Mammary epithelial cell (primary cell): ENCODE measurements at places on chromosomes 1 and 21. TPM values are rescaled to one million over a fixed set of nuclear protein-coding genes. Genes with fewer than 3 reads are reported as not detected.

Gene CFHR2
- total RNA-seq = not detected

Gene KCNA2
- 0.17 TPM for total RNA-seq

Gene CASP9
- 5.0 TPM for total RNA-seq

Gene ST3GAL3
- total RNA-seq = 10.7 TPM

Gene ST6GALNAC3
- total RNA-seq = 0.21 TPM in 1 of 2 replicates, not detected in the other

Gene PLEKHN1
- total RNA-seq = 4.8 TPM

Gene FBXO2
- total RNA-seq = 138 TPM

Gene SLC9C2
- total RNA-seq = not detected

Gene BROX
- total RNA-seq = 54.0 and 63.2 TPM in 2 replicates

Gene CFHR5
- total RNA-seq = not detected in 2 replicates

Gene SGIP1
- total RNA-seq = not detected

GRCh38 chr1:226659641-226660040 lies 79.4 kb downstream of the ITPKB start:
- DNase-seq = no peak

GRCh38 chr1:224801844-224802490 lies 127.5 kb upstream of the DNAH14 start:
- peak; percentile 3 for DNase-seq

DNA sequence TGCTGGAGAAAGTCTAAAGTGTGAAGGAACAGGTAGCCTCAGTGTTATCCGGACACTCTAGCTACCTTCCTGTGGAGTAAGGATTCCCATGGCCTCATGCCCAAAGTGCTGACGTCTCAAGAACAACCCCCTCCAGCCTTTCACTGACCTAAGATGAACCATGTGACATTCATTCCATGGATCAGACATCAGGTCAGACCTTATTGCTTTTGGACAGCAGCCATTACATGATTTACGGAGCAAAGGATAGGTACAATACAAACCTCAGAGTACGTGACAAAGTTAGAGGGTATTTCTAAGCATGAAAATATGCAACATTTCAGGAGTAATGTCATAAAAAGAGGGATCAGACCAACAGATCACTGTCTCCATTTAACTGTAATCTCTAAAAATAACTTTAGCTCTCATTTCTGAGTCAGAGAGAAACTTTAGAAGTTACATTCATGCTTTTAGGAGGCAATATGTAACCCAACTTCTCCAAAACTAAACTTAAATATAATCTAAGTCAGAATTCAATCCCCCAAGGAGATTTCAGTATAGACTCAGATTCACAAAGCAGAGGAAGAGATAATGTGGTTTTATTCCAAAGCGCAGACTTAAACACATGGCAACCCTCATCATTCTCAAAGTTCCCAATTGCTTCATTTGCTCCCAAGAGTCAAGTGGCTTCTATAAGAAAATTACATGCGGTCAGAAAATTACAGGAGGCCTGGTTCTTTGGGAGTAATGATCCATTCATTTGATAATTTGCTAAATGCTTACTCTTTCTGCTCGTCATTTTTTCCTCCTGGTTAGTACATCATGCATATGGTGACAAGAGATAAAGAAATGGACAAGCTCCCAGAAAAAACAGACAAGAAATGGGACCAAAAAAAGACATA lies 280.4 kb downstream of the SETD4 start:
- peak; percentile 73 for DNase-seq

DNA sequence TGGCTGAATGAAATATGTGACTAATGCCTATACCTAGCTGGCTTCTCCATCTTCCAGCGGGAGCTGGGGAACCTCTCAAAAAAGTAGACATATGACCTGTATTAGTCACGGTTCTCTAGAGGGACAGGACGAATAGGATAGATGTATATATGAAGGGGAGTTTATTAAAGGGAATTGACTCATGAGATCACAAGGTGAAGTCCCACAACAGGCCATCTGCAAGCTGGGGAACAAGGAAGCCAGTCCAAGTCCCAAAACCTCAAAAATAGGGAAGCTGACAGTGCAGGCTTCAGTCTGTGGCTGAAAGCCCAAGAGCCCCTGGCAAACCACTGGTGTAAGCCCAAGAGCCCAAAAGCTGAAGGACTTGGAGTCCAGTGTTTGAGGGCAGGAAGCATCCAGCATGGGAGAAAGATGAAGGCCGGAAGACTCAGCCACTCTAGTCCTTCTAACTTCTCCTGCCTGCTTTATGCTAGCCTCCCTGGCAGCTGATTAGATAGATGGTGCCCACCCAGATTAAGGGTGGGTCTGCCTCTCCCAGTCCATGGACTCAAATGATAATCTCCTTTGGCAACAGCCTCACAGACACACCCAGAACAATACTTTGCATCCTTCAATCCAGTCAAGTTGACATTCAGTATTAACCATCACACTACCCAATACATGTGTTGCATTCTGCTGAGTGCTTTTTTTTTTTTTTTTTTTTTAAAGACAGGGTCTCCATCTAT lies 19.6 kb downstream of the OLIG1 start:
- no peak for DNase-seq

DNA sequence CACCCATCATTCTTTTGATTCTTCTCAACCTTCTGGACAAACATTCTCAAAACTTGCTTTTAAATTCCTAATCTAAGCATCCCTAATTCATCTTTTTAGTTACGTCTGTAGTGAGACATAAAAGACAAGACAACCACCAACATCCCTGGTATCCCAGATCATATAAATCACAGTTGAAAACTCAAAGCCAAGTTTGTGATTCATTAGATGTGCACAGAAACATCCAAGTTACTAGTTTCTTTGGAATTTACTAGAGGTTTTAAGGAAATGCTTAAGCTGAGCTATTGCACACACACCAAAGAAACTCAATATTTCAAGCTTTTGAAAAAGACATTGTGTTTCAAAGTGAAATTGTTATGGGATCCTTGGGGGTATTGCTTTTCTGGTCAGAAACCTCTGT lies 47.6 kb downstream of the ATP6V1G3 start:
- DNase-seq = peak; percentile 62

DNA sequence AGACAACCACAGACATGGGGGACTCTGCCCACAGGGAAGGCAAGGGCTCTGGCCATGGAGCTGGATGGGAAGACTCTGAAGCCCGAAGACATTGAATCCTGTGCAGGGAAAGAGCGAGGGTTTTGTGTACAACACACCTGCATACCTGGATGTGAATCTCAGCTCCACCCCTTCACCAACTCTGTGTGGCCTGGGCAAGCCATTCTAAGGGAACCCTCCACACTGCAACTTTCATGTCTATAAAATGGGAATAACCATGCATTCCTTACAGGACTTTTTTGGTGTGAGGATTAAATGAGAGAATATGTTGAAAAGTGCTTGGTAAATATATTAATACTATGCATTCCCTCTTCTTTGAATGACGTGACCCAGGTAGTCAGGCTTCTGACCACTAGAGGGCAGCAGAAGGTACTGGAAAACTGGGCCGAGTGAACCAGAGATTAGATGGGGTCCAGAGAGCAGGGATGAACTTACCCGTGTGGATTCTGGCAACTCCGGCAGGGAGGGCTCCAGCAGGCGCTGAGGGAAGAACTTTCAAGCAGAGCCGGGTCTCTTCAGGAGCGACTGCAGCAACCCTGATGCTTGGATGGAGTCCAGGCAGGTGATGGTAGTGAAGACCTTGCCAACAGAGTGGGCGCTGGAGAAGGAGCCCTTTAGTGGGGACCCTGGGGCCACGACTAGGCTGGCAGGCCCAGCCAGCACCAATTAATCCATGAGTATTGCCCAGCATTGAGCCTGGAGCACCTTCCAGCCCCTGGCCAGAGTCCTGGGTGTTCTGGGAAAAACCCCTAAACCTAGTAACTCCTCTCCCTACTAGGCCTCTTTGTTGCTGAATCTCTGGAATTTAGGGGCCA lies 834 bp upstream of the ELF3 start:
- peak; percentile 80 for DNase-seq

GRCh38 chr21:27143476-27143875 lies 176.6 kb upstream of the ADAMTS5 start:
- DNase-seq = no peak

- DNase-seq = no peak
Measured at GRCh38 chr1:24505816-24506215, 3.2 kb downstream of the RCAN3 start.

DNA sequence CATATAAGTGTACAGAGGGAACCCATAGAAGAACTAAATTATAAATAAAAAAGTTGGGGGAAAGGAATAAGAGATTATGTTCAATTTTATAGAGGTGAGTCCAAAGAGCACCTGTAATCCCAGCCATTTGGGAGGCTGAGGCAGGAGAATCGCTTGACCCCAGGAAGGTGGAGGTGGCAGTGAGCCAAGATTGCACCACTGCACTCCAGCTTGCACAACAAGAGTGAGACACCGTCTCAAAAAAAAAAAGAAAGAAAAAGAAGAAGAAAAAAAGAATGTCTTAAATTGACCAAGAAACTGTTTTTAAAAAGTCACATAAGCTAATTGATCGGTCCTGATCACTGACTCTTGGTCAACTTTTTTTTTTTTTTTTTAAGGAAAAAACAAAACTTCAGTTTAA lies 19.1 kb upstream of the ATF3 start:
- DNase-seq = no peak

- no peak for DNase-seq
Measured at GRCh38 chr1:177902266-177902665, 67.6 kb downstream of the SEC16B start.

DNA sequence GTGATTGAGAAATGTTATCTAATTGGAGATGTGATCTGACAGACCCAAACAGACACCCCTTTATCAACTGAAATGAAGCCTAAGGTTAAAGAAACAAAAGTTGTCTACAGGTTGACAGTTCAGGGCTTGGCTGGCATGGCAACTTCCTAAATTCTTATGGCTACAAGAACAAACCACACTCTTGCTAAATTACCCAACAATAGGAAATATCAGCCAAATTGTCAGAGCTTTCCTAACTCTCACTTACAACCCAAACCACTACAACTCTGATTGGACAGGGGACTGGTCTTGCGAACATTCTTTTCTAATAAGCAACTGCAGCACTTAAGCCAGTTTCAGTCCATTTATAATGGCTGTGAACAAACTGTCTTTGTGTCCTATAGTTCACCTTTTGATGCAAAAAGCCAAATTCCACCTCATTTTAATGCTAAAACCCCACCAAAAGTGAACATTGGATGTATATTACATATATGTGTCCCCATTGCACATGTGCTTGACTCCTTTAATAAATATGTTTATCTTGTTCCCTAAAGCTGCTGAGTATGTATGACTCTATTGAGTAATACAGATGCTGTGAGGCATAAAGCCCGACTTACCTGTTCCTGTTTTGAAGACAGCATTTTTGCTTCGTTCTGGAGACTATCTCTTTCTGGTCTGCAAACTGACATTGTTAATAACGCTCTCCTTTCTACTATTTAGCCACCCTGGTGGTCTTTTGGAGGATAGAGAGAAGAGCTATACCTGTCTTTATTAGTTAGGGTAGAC lies 101.3 kb upstream of the HMCN1 start:
- peak; percentile 94 for DNase-seq

DNA sequence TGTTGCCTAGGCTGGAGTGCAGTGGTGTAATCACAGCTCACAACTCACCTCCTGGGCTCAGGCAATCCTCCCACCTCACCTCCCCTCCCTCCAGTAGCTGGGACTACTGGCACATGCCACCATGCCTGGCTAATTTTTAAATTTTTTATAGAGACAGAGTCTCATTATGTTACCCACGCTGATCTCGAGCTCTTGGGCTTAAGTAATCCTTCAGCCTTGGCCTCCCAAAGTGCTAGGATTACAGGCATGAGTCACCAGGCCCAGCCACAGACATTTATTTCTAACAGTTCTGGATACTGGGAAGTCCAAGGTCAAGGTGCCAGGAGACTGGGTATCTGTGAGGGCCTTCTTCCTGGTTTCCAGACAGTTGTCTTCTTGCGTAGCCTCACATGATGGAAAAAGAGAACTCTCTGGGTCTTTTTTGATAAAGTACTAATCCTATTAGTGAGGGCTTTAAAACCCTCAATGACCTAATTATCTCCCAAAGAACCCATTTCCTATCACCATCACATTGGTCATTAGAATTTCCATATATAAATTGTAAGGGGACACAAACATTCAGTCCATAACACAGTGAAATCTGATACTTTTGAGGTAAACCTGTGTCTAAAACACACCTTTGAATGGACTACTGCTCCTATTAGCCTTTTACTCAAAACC lies 67.9 kb downstream of the PHACTR4 start:
- peak; percentile 84 for DNase-seq

DNA sequence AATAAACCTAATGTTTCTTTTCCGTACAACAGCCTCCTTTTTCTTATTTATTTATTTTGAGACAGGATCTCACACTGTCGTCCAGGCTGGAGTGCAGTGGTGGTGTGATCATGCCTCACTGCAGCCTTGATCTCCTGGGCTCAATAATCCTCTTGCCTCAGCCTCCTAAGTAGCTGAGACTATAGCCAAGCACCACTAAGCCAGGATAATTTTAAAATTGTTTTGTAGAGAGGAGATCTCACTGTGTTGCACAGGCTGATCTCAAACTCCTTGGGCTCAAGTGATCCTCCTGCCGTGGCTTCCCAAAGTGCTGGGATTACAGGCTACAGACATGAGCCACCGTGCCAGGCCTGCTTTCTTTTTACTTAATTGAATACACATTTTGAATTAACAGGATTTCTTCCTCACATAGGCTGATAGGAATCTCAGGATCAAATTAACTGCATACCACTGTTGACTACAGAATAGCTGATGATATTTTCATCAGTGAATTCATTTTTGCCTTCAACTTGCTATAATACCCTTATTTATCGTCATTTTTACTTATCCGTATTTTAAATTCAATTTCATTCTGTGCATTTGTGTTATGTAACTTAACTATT lies 2010.5 kb downstream of the NCAM2 start:
- no peak for DNase-seq

- no peak for DNase-seq
Measured at GRCh38 chr1:236416165-236416564, 22.1 kb downstream of the EDARADD start.

GRCh38 chr1:63124666-63125191 lies 197.6 kb upstream of the FOXD3 start:
- DNase-seq = peak; percentile 57

GRCh38 chr1:119071321-119071720 lies 69.1 kb downstream of the WARS2 start:
- DNase-seq = no peak

DNA sequence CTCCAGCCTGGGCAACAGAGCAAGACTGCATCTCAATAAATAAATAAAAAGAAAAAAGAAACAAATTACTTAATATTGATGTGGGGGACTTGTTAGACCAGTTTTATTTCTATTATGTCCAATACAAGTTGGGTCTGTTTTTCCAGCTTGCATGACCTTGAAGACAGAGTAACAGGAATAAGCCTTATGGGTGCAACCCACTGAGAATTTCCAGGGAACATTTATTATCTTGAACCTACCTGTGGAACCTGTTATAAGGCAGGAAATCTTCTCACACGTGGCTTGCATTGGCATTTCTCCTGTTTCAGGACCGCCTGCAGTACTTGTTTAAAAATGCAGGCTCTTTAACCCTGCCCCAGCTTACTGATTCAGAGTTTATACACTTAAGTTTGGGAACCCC lies 64.0 kb downstream of the ZBTB17 start:
- no peak for DNase-seq

DNA sequence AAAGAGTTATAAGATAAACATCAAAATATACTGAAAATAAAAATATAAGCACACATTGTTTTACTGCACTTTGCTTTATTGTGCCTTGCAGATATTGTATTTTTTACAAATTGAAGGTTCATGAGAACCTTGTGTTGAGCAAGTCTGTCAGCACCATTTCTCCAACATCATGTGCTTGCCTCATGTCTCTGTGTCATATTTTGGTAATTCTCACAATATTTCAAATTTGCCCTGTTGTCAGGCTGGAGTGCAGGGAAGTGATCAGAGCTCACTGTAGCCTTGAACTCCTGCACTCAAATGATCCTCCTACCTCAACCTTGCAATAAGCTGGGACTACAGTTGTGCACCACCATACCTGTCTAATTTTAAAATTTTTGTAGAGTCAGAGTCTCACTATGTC lies 21.3 kb upstream of the CNIH3 start:
- no peak for DNase-seq
